ENCODE measurements at places on chromosomes 12 and 14.
A peak's percentile ranks its signal among the peaks of the same experiment; 100 is the strongest.

- no peaks in the 10 kb centered on the region for H3K36me3 ChIP-seq
- no peak overlapping the region for H3K4me3 ChIP-seq
- DNase-seq: no peak
- H3K27ac ChIP-seq: no peak overlapping the region
- no peaks in the 10 kb centered on the region for H3K27me3 ChIP-seq
Observed at GRCh38 chr12:46537387-46537955, 164.9 kb upstream of the SLC38A2 start.

DNA sequence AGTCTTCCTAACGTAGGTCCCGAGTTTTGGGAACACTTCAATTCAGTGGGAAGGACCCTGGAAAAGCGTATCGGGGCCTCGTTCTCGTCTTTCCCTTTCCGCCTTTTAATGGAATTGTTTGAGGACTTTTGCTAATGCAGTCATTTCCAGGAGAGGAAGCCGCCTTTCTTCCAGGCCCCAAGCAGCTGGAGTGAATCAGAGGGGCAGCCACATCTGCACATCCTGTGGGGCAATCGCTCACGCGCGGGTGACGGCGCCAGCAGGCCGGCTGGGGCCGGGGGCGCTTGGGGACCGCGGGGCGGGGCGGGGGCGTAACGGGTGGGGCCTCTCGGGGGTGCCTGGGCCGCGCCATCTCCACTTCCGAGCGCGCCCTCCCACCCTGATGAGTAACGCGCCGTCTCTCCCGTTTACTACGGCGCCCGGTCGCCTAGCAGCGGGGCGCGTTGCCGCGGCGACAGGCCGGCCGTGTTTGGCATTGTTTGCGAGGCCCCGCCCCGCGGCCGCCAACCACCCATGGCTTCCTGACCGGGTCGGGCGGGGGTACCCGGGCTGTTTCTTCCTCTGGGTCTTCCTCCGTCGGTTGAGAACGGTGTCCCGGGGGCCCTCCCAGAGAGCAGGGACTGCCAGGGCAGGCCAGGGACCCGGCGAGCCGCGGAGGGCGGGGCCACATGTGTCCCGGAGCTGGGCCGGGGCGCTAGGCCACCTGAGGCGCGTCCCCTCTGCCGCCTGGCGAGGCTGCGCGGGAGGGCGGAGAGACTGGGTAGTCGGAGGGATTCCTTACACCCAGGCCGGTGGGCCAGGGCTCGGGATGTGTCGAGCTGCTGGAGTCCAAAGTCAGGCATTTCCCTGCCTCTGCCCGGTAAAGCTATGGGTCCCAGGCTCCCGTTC is 2.3 kb downstream of the GSG1 start:
- no peaks in the 10 kb centered on the region for H3K36me3 ChIP-seq
- no peaks in the 10 kb centered on the region for H3K27me3 ChIP-seq
- DNase-seq: peak; percentile 98

- no peaks in the 10 kb centered on the region for H3K27me3 ChIP-seq
- no peaks in the 10 kb centered on the region for H3K36me3 ChIP-seq
- peak; percentile 72 for DNase-seq
- no peak overlapping the region for H3K27ac ChIP-seq
- no peaks in the 10 kb centered on the region for H3K4me1 ChIP-seq
Observed at GRCh38 chr14:93759719-93760307, 28.5 kb downstream of the PRIMA1 start.

DNA sequence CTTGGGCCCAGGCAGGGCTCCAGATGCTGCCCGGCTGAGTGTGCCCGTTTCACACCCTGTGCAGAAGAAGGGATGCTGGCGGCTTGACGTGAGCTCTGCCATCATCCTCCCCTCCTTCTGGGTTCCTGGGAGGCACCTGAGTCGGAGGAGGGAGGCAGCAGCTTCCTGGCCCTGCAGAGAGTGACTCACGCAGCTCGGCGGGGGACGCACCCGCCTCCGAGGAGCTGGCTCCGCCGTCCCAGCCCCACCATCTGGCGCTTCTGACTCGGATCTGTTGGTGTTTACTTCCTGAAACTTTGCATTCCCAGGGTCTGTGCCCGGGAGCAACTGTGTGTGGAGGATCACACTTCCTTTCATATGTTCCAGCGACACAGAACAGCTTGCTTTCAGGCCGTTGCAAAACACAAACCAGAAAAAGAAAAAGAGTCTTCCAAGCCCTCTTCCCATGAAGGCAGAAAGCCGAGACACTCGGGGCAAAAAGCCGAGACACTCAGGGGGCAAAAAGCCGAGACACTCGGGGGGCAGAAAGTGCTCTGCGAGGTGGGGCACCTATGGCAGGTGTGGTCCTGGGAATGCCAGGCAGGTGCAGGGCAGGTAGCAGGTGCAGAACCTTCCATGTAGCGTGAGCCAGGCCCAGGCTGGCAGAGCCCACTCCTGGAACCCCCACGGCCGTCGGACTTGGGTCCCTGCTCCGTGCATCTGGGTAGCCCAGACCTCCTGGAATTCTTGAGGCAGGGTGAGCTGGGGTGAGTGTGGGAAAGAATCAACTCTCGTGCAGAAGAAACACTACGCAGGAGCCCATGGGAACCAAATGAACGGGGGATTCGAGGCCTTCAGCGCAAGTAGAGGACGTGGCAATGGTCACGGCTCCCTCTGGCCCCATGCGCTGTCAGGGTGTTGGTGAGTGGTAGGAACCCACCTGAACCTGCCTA is 27.6 kb upstream of the GALNT9 start:
- H3K36me3 ChIP-seq: no peaks in the 10 kb centered on the region
- peak; percentile 69 for DNase-seq
- H3K4me3 ChIP-seq: no peak overlapping the region
- no peaks in the 10 kb centered on the region for H3K4me1 ChIP-seq
- H3K27ac ChIP-seq: no peak overlapping the region

DNA sequence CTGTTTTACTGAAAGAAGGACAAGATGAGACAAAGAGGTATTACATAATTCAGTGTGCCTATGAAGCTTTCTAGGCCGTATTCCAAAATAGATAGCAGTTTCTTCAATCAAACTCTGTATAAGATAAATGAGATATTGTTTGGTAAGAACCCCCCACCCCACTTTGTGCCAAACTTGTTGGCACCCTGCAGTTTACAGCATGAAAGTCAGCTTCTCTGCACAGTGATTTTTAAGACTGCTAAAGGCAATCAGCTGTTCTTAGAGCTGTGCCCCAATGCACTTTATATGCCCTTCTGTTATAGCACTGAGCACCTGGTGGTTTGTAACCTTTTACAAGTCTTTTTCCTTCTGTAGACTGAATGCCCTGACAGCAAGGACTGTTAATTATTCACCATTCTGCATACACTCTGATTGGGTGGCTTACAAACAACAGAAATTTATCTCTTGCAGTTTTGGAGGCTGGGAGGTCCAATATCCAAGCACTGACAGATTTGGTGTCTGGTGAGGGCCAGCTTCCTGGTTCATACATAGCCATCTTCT is 76.7 kb downstream of the ANO4 start:
- H3K36me3 ChIP-seq: no peaks in the 10 kb centered on the region
- DNase-seq: no peak
- H3K4me1 ChIP-seq: no peaks in the 10 kb centered on the region
- H3K27me3 ChIP-seq: no peaks in the 10 kb centered on the region
- no peak overlapping the region for H3K27ac ChIP-seq

DNA sequence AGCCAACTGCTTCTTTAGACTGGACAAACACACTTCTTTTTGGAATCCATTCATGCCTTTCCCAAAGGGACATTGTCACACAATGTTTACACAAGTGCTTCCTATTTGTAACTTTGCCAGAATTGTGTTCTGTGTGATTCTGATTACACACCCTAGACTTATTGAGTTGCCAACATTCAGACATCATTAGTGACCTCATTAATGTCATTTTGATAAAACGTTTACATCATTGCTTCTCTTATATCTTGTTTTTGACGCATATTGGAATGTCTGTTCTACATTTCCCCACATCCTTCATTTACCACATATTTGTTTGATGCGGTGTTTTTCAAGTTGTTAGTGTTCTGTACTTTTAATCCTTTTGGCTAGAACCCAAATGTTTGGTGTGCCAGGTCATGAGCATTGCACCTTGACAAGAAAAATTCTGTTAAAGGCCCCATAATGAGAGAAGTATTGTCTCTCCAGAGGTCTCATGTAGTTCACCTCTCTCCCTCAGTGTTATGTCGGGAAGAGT is 305.5 kb downstream of the AEBP2 start:
- H3K36me3 ChIP-seq: peaks cover 3% of the 10 kb centered on the region
- no peak overlapping the region for H3K27ac ChIP-seq
- DNase-seq: no peak
- no peaks in the 10 kb centered on the region for H3K27me3 ChIP-seq

- H3K27me3 ChIP-seq: no peaks in the 10 kb centered on the region
- no peaks in the 10 kb centered on the region for H3K4me1 ChIP-seq
- no peak overlapping the region for H3K4me3 ChIP-seq
- H3K36me3 ChIP-seq: no peaks in the 10 kb centered on the region
Observed at GRCh38 chr12:92821142-92821541, 108.0 kb downstream of the EEA1 start.

GRCh38 chr14:78737116-78737515 is 566.9 kb downstream of the NRXN3 start:
- H3K27me3 ChIP-seq: no peaks in the 10 kb centered on the region
- no peaks in the 10 kb centered on the region for H3K4me1 ChIP-seq
- no peaks in the 10 kb centered on the region for H3K36me3 ChIP-seq
- no peak overlapping the region for H3K4me3 ChIP-seq

GRCh38 chr14:20631880-20632389 is 9.6 kb downstream of the OR6S1 start:
- no peaks in the 10 kb centered on the region for H3K4me1 ChIP-seq
- DNase-seq: peak; percentile 88
- no peaks in the 10 kb centered on the region for H3K36me3 ChIP-seq
- no peak overlapping the region for H3K27ac ChIP-seq

DNA sequence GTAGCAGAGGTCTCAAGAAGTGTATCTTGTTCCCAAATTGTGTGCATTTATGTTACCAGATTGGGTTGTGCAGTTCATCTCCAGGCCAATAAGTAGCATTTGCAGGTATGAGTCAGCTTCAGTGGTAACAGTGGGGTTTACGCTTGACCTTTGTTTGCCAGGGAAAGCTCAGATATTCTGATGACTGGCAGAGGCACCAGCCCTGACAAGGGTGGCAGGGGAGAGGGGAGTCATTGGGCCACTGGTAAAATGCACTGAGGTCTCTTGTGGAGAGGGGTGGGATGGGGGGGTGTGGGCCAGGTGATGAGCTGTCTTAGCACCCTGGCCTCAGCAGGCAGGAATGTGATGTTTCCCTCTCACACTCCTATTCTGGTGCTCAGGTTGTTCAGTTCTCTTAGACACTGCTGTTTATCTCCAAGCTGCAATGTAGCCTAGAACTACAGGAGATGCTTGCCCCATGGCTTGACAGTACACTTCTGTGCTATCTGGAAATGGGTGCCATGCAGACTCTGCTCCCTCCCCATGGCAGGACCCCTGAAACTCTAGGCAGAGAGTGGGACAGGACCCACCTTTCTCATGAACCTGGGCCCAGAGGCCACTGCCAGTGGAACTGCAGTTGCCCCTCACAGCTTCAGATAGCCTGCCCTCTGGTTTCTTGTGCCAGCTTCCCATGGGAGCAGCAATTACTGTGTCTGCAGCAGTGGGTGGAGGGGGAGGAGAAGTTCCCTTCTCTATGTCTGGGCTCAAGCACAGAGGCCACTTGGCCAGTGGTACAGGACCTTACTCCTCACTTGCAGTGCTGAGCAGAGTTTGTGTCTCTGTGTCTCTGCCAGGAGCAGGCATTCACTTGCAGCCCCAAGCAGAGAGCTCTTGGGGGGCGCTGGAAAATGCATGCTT is 31.9 kb downstream of the USP15 start:
- H3K27ac ChIP-seq: no peak overlapping the region
- H3K36me3 ChIP-seq: peaks cover 2% of the 10 kb centered on the region
- peaks cover 2% of the 10 kb centered on the region for H3K4me1 ChIP-seq
- H3K27me3 ChIP-seq: no peaks in the 10 kb centered on the region

- no peaks in the 10 kb centered on the region for H3K36me3 ChIP-seq
- H3K4me1 ChIP-seq: no peaks in the 10 kb centered on the region
- no peaks in the 10 kb centered on the region for H3K27me3 ChIP-seq
- H3K4me3 ChIP-seq: no peak overlapping the region
Observed at GRCh38 chr12:101859664-101860607, 17.4 kb upstream of the DRAM1 start.

GRCh38 chr14:29348504-29348903 is 579.1 kb downstream of the PRKD1 start:
- H3K4me3 ChIP-seq: no peak overlapping the region
- no peaks in the 10 kb centered on the region for H3K36me3 ChIP-seq
- H3K27me3 ChIP-seq: no peaks in the 10 kb centered on the region
- H3K4me1 ChIP-seq: no peaks in the 10 kb centered on the region

DNA sequence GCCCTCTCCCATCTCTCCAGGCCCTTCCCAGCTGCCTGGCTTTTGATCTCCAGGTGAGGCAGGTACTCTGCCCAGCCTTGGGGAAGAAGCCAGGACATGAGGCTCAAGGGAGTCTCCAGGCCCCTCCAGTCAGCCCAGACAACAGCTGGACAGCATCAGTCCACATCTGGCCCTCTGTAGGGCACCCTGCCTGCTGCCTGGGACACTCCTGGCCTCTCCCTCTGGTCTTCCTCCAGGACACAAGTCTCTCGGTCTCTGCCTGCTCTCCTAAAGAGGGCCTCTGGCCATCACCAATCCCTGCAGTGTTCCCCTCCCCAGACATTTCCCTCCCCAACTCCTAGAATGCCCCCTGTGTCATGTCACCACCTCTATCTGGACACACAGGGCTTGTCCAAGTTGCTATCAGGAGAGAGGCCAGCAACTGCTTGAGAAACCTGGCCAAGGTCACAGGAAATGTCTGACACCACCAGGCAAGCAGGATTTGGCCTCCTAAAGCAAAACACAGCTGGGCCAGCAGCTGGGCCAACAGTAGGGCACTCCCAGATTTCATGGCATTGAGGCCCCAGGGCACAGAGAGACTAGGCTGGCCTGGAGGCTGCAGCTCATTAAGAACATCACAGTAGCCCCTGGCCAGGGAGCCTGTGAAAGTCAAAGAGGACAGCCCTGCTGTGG is 29.0 kb downstream of the LTBP2 start:
- H3K36me3 ChIP-seq: no peaks in the 10 kb centered on the region
- no peaks in the 10 kb centered on the region for H3K27me3 ChIP-seq
- no peak overlapping the region for H3K4me3 ChIP-seq
- DNase-seq: peak; percentile 77
- peak overlapping the region; percentile 70 for H3K27ac ChIP-seq
- no peaks in the 10 kb centered on the region for H3K4me1 ChIP-seq

DNA sequence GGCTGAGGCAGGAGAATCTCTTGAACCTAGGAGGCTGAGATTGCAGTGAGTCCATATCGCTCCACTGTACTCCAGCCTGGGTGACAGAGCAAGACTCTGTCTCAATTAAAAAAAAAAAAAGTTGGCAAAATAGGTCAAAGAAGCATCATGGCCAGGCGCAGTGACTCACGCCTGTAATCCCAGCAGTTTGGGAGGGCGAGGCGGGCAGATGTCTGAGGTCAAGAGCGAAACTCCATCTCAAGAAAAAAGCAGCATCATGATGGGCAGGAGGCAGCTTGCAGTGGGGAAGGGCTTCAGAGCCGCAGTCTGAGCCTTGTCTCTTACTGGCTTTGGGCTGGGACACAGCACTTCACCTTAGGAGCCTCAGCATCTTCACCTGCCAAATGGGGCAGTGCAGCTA is 21.4 kb downstream of the TEAD4 start:
- H3K4me3 ChIP-seq: no peak overlapping the region
- H3K36me3 ChIP-seq: no peaks in the 10 kb centered on the region
- no peak overlapping the region for H3K27ac ChIP-seq
- no peaks in the 10 kb centered on the region for H3K4me1 ChIP-seq
- no peak for DNase-seq

- H3K4me1 ChIP-seq: no peaks in the 10 kb centered on the region
- no peak overlapping the region for H3K27ac ChIP-seq
- H3K36me3 ChIP-seq: no peaks in the 10 kb centered on the region
- H3K27me3 ChIP-seq: no peaks in the 10 kb centered on the region
- H3K4me3 ChIP-seq: no peak overlapping the region
Observed at GRCh38 chr12:107635139-107635538, 50.5 kb upstream of the PWP1 start.

Measured in aorta (tissue), 5 donors.